ENCODE measurements at places on chromosomes 5 and 9.
A peak's percentile ranks its signal among the peaks of the same experiment; 100 is the strongest.

GRCh38 chr5:168434001-168434400 is 52.3 kb upstream of the RARS1 start:
- DNase-seq: no peak

DNA sequence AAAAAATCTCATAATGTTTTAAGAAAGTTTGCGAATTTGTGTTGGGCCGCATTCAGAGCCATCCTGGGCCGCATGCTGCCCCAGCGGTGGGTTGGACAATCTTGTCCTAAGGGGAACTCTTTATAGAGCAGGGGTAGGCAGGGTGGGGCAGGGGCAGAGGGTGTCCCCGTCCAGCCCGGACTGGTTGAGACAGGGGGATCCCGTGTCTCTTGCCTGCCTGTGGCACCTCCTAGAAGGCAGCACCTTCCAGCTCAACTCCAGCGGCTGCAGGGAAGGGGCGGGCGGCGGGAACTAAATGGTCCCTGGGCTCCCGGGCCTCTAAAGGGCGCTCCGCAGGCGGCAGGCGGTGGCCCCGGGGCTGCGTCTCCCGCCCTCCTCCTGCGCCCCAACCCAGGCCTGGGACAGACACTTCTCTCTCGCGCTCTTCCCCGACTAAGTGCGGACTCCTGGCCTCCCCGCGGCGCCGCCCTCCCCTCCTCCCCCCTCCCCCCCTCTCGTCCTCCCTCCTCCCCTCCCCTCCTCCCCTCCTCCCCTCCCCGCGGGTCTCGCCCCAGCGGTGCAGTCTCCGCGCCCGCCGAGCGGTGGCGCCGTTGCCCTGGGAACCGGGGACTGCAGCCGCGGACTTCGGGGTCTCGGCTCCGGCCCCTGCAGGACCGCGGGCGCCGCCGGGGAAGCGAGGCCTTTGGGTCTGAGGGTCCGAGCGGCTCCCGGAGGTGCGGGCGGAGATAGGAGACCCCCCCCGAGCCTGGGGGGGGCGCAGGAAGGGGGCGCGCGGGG is 132.6 kb downstream of the MRPL36 start:
- no peak for DNase-seq

GRCh38 chr5:38830521-38831051 is 15.2 kb upstream of the OSMR start:
- peak; percentile 67 for DNase-seq

DNA sequence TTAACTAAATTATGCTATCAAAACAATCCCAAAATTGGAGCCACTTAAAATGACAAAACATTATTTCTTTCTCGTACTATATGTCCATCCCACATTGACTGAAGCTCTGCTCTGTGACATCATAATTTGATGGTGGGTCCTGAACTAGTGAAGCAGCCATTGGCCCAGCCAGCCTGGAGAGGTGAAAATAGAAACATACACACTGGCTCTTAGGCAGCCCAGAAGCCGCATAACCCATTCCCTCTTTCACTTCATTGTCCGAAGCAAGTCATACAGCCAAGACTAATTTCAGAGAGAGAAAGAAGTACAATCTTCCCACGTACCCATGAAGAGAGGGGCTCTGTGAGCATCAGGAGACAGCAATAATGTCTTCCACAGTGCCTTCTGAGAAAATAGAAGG is 342.5 kb downstream of the NFIB start:
- DNase-seq: no peak

DNA sequence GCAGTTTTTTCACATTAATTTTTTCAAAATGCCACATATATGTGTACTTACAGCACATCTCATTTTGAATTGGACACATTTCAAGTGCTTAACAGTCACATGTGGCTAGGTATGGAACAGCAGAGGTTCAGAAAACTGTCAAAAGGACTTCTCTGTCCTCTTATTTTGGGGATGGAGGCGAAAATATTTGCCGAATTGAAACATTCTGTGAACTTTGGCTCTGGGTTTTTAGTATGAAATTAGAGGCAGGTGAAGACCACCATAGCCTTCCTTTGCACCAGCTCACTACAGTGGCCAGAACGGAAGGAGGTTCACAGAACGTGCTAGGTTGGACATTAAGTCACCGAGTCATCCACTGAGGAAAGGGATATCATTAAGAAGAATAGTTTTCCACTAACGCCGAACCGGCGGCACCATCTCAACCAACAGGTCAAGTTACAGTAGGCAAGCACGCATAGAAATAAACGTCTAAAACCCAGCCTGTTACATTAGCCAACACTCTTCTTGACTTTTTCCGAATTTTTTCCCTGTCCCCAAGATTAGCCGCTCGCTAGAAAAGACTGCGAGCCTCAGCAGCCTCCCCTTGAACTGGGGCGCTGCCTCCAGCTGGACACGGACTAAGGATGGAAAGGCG is 1.8 kb upstream of the TLE4 start:
- DNase-seq: no peak

- DNase-seq: peak; percentile 39
These were observed 92.7 kb downstream of the VCAN start for GRCh38 chr5:83564069-83564749.

DNA sequence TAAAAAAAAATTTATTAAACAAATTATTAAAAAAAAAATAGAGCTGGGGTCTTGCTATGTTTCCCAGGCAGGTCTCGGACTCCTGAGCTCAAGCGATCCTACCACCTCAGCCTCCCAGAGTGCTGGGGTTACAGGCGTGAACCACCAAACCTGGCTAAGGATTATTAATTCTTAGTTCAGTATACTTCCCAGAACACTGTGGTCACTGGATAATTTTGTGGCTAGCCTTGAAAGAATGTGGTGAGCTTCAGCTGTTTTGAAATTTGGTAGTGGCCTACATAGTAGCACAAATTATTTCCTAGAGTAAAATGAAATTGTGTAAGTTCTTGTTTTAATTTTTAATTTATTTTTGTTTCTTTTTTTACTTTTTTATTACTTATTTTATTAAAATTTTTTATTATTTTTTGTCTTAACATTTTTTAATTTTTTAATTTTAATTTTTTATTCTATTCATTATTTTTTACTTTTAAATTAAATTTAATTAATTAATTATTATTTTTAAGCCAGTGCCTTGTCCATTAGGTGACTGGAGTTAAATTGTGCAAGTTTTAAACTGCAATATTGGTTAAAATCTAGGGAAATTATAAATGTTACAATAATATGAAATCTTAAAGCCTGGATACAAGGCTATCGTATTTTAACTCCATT is 23.0 kb downstream of the ARRDC3 start:
- no peak for DNase-seq

GRCh38 chr5:57841676-57842363 is 359.2 kb upstream of the ACTBL2 start:
- DNase-seq: peak; percentile 84

- DNase-seq: no peak
These were observed 41.1 kb upstream of the GNAQ start for GRCh38 chr9:78072586-78073199.

DNA sequence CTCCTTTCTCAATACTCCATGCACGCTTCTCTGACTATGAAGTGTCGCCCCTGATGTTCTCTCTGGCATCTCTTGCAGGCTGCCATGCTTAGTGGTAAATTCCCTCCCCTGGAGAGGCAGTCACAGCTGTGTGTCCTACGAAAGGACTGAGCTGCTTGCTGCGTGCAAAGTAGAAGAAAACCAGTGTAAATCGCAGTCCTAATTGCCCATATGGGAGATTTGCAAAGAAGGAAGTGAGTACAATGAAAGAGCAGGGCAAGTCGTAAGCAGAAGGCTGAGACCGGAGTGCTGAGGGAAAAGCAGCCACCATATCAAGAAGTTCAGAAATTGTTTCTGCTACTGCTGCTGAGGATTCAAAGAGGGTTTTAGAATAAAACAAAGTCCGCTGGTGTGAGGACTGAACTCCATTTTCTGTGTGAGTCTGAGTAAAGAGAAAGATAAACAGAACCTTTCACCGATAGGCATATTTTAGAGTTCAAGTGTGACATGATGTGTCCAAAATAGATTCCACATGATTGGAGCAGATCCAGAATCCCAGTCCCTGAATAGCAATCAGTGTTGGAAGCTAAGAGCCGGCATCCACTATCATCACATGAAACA is 507.8 kb upstream of the MPDZ start:
- DNase-seq: peak; percentile 63

GRCh38 chr5:162996053-162996452 is 441.3 kb upstream of the CCNG1 start:
- DNase-seq: no peak

DNA sequence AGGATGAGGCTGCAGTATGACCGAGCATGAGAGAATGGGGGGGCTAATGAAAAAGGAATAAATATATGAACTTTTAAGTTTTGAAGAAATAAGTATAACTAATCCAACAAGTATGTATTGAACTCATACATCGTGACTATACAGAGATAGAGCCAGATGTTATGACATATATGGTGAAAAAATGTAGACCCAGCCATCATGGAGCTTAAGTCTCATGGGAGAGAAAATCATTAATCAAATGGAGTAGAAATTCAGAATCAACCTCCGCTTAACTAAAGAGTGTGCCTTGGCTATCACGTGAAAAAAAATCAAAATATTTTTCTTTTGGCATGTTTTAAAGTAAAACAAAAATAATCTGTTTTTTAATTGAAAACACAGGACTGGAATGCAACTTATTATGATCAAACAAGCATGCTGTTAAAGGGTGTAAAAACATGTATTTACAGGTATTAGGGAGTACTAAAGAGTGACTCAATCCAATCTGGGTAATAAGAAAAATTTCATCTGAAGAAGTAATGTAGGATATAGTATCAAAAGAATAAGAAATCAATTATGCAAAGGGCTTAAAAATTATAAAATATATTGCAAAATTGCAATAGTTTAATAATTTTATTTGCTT is 868.5 kb upstream of the NUDT12 start:
- no peak for DNase-seq

GRCh38 chr9:78892182-78892581 is 595.3 kb downstream of the PSAT1 start:
- no peak for DNase-seq

GRCh38 chr9:101311758-101312420 is 72.9 kb downstream of the BAAT start:
- DNase-seq: peak; percentile 69

GRCh38 chr9:98983295-98984268 is 39.9 kb downstream of the COL15A1 start:
- peak; percentile 80 for DNase-seq

GRCh38 chr9:112544477-112544876 is 57.9 kb downstream of the KIAA1958 start:
- DNase-seq: no peak

- no peak for DNase-seq
These were observed 74.3 kb upstream of the TGFBR1 start for GRCh38 chr9:99030610-99031109.

- no peak for DNase-seq
These were observed 427.7 kb downstream of the CDK5RAP2 start for GRCh38 chr9:120152295-120152694.

- DNase-seq: no peak
These were observed 121.0 kb upstream of the RGS7BP start for GRCh38 chr5:64384765-64385164.

DNA sequence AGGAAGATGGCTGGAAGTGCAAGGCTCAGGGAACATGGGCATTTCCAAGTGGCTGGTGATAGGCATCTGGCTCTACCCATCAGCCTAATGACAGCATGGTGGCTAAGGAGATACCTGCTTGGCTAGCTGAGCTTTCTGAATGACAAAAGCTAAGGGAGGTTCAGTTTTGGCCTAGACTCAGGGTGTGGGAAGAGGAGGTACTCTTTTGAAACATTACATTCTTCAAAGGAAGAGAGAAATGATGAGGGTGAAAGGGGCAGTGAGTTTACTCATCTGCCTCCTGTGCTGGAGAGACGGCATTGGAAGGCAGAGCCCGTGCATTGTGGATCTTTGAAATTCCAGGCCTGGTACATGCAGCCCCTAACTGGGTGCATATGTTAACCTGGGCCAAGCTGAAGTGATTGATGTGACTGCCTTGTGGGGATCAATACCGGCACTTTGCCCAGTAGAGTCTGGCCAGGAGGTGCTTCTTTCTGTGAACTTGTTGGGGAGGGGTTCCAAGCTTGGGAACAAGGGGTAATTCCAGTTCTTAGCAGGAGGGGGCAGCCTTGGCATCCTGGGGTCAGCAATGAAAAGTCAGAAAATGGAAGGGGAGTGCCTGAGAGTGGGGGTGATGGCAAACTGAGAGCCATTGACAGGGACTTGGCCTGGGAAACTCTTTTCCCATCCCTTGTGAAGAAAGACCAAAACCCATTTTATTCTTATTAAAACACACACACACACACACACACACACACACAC is 108.6 kb downstream of the ACER2 start:
- no peak for DNase-seq

GRCh38 chr9:27529316-27530278 is at the start of gene MOB3B:
MOB3B (minus strand) TSS chr9:27529814; CDS start chr9:27455550, 74,264 bp downstream.
- peak; percentile 49 for DNase-seq

- no peak for DNase-seq
These were observed 499 bp upstream of the FOXE1 start for GRCh38 chr9:97852399-97853055.

GRCh38 chr5:40587376-40587775 is 92.3 kb upstream of the PTGER4 start:
- no peak for DNase-seq

DNA sequence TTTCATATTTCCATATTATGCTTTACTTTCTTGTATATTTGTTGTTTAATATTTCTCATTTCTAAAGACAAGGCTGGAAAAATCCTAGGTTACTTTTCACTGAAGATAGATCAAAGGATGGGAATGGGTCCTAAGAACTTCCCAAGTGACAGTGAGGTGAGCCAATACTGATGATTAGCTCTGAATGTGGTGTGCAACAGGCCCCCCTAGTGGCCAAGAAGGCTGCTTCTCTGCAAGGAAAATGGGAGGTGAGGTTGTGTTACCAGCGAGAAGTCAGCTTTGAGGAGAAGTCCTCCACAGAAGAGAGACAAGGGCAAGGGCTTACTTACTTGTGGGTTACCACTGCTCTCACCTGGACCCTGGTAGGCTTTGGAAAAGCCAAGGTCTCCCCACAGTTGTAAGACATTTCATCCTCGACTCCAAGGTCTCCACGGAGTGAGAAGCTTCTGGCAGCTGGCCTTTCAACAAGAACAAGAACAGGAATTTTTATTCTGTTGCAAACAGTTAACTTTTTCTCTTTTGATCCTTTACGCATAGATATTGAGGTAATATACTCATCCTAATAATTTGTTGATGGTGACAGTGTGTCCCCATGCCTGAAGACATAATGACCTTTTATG is 69.9 kb downstream of the MAMDC2 start:
- peak; percentile 67 for DNase-seq

- no peak for DNase-seq
These were observed 22.4 kb upstream of the MRNIP start for GRCh38 chr5:179880848-179881590.

GRCh38 chr9:15944341-15944740 is 391.5 kb downstream of the CCDC171 start:
- DNase-seq: peak; percentile 3

DNA sequence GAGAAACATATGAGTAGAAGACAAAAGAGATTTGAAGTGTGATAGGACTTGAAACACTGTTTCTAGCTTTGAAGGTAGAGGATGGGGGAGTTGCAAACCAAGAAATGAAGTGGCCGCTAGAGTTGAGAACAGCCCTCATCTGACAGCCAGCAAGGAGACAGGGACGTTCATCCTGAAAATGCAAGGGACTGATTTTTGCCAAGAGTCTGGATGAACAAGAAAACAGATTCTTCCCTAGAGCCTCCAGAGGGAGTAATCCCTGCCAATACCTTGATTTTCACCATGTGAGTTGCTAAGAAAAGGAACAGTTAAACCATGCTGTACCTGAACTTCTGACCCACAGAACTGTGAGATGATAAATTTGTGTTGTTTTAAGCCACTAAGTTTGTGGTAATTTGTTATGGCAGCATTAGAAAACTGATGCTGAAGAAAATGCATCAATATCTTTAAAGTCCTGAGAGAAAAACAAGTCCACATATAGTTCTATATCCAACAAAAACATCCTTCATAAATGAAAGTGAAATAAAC is 154.0 kb upstream of the ADAMTSL1 start:
- no peak for DNase-seq

Measured in fibroblast of gingiva (primary cell).